PC-3 (cell line): ENCODE measurements at places on chromosomes 11 and 22. TPM values are rescaled to one million over a fixed set of nuclear protein-coding genes. Genes with fewer than 3 reads are reported as not detected.

GRCh38 chr11:9601876-9602199 is 28.4 kb downstream of the WEE1 start:
- peaks cover 17% of the 10 kb centered on the region for H3K4me1 ChIP-seq
- DNase-seq = no peak
- H3K27me3 ChIP-seq = no peaks in the 10 kb centered on the region
- H3K27ac ChIP-seq = no peak overlapping the region
- H3K36me3 ChIP-seq = no peaks in the 10 kb centered on the region

DNA sequence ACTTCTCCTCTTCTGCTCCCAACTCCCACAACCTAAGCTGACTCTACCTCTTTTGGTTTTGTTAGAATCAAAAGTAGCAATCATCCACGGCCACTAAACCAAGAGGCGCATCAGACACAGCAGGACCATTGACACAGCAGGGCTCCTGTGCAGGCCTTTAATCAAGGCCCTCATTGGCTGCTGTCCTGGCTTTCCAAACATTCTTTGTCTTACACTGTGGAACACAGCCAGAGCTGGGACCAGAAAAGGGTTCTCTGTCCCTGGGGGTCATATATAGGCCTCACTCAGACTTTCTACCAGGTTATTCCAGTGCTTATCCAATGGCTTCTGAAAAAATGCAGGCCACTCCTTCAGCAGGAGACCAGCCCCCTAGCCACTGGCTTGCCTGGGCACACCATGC is 212.7 kb upstream of the NTM start:
- H3K4me3 ChIP-seq = no peak overlapping the region
- H3K27ac ChIP-seq = no peak overlapping the region
- H3K36me3 ChIP-seq = no peaks in the 10 kb centered on the region
- no peaks in the 10 kb centered on the region for H3K4me1 ChIP-seq
- peaks cover 92% of the 10 kb centered on the region for H3K27me3 ChIP-seq

DNA sequence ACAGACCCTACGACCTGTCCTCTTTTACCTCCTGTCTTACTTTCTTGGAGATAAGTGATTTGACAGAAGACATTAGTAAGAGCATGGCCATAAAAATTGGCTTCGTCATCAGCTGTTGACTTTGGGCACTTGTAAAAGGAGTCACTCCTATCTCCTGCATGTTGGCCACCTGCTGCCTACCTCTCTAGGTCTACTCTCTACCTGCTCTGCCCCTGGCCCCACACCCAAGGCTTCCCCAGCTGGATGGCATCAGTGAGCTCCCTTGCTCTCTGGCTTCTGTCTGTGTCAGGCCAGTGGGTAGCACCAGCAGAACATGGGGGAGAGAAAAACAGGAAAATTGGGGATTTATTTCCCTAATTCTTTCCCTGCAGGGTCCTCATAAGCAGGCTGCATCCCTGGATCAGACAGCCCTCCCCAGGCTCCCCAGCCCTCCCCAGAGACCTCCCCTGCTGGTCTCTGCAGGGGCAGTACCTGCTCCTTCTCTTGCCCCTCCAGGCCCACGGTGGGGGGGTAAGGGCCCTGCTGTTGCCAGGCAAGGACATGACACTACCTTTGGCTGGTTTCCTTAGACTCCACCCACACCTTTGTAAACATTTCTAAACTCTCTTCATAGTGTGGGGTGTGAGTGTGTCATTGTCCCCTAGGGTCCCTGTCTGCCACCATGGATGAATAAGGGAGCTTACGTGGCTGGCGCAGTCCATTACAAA is 157.0 kb upstream of the NECTIN1 start:
- H3K36me3 ChIP-seq = no peaks in the 10 kb centered on the region
- no peaks in the 10 kb centered on the region for H3K4me1 ChIP-seq
- H3K4me3 ChIP-seq = no peak overlapping the region
- DNase-seq = peak; percentile 11

GRCh38 chr22:18136563-18137320 is 13.2 kb upstream of the USP18 start:
- DNase-seq = no peak
- no peaks in the 10 kb centered on the region for H3K36me3 ChIP-seq
- no peaks in the 10 kb centered on the region for H3K27me3 ChIP-seq
- no peak overlapping the region for H3K27ac ChIP-seq
- H3K4me1 ChIP-seq = no peaks in the 10 kb centered on the region
- H3K4me3 ChIP-seq = no peak overlapping the region

DNA sequence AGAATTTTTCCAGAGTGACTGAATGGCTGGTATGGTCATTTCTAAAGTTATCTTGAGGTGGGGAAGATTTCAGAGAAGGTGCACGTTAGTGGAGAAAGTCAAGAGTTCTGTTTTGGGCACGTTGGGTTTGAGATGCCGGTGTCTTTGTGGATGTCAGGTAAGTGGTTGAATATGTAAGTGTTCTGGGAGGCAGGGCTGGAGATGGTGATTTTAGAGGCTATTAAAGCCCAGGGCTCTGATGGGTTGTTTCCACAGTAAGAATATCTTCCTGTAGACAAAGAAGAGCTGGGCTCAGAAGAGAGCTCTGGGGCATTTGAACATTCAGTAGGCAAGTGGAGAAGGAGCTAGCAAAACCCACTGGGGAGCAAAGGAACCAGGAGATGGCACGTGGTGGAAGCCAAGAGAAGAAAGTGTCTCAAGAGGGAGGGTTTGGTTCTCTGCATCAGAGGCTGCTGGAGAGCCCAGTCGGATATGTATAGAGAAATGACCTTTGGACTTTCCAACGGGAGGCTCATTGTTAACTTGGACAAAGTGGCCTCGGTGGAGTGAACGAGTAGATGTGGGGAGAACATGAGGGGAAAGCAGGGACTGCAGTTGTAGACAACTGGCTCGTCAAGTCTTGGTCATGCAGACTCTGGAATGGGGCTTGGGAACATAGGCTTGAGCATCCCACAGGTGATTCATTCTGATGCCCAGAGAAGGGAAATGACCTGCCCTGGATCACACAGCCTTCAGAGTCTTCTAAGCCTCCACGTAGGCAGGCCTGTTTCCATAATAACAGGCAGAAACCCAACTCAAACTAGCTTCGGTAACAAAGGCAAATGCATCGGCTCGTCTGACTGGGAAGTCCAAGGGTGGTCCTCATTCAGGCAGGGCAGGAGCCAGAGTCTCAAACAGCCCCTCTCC is 98.4 kb upstream of the PARVA start:
- H3K4me1 ChIP-seq = peaks cover 30% of the 10 kb centered on the region
- no peak for DNase-seq
- no peak overlapping the region for H3K4me3 ChIP-seq
- H3K27ac ChIP-seq = no peak overlapping the region
- H3K27me3 ChIP-seq = no peaks in the 10 kb centered on the region
- H3K36me3 ChIP-seq = no peaks in the 10 kb centered on the region

GRCh38 chr22:50531546-50531961 is 1.7 kb upstream of the TYMP start:
- peak overlapping the region; percentile 78 for H3K4me3 ChIP-seq
- peaks cover 10% of the 10 kb centered on the region; the same call in 1 of the 2 replicates for H3K4me1 ChIP-seq
- H3K27me3 ChIP-seq = no peaks in the 10 kb centered on the region
- peak overlapping the region; percentile 75 for H3K27ac ChIP-seq
- DNase-seq = peak; percentile 40

DNA sequence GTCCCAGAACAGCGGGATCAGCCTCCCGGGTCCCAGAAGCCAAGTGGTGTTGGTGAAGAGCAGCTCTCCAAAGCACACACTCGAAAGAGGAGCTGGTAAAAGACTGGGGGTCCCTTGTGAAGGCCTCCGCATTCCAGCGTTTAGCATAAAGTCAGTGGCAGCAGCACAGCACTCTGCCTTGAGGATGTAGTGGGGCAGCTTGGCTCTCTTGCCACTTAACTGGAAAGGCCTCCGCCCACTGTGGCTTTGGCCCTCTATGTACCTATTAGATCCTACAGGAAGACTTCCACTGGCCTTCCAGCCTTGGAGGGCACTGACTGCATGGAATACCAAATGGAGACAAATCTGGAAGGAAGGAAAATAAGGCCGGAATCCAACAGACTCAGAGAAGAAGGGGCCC is 1455.3 kb downstream of the BRD1 start:
- H3K36me3 ChIP-seq = no peaks in the 10 kb centered on the region
- DNase-seq = no peak
- no peaks in the 10 kb centered on the region for H3K27me3 ChIP-seq

- H3K4me1 ChIP-seq = 0 out of 2 replicates have a peak, but pooled peaks cover 3% of the 10 kb centered on the region
- H3K36me3 ChIP-seq = no peaks in the 10 kb centered on the region
- H3K4me3 ChIP-seq = no peak overlapping the region
- no peak for DNase-seq
- H3K27ac ChIP-seq = no peak overlapping the region
Observed at GRCh38 chr11:122920579-122920978, 38.0 kb downstream of the JHY start.

GRCh38 chr11:555780-556661 is 4.5 kb downstream of the LMNTD2 start:
- no peaks in the 10 kb centered on the region for H3K36me3 ChIP-seq
- H3K4me1 ChIP-seq = peaks cover 6% of the 10 kb centered on the region

GRCh38 chr11:68470304-68470811 is 9.8 kb downstream of the PPP6R3 start:
- H3K4me1 ChIP-seq = no peaks in the 10 kb centered on the region
- no peak for DNase-seq
- H3K27me3 ChIP-seq = no peaks in the 10 kb centered on the region

DNA sequence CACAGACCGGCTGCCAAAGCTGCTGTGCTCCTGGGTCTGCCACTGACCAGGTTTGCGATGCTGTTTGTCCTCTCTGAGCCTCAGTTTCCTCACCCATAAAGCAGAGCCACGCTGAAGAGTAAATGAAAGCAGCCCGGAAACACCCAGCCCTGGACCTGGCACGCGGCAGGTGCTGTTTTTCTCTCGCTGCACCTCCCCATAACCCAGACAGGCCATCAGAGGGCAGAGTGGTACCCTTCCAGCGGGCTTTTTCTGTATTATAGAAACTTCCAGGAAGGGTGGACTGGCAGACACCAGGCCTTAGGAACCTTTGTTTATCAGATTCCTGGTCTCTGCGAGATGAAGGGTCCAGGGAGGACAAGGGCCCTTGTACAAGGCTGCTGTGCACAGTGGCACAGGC is 17.9 kb upstream of the FGF19 start:
- H3K4me3 ChIP-seq = peak overlapping the region; percentile 22; the same call in 1 of the 2 replicates
- no peaks in the 10 kb centered on the region for H3K27me3 ChIP-seq
- H3K4me1 ChIP-seq = no peaks in the 10 kb centered on the region
- peak; percentile 74 for DNase-seq

The ANGPTL5 gene
- not detected in 2 replicates for total RNA-seq

The OR52H1 gene
- not detected in 2 replicates for total RNA-seq

The WNT7B gene
- total RNA-seq = 42.0 and 73.1 TPM in 2 replicates

The KCNJ4 gene
- total RNA-seq = not detected in 2 replicates

The MUC6 gene
- total RNA-seq = 0.18 and 0.23 TPM in 2 replicates
